ENCODE measurements at places on chromosomes 2 and 18.

- no peak for DNase-seq
Observed at GRCh38 chr2:68060652-68061051, 2.2 kb downstream of the C1D start.

DNA sequence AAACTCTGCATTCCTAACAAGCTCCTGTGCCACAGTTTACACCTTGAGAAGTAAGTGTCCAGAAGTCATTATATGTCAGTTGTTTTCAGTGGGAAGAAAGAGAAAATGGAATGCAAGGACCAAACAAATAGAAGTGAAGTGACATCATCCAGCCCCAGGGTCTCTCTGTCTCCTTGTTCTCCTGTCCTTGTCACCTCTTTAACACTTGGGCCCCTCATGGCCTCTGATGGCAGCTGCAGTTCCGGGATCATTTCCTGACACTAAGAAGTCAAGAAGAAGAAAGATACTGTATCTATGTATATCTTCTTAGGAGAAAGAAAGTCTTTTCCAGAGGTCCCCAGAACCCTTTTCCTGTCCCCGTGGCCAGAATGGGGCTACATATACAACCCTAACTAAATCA lies 2.8 kb upstream of the CFAP221 start:
- no peak for DNase-seq

DNA sequence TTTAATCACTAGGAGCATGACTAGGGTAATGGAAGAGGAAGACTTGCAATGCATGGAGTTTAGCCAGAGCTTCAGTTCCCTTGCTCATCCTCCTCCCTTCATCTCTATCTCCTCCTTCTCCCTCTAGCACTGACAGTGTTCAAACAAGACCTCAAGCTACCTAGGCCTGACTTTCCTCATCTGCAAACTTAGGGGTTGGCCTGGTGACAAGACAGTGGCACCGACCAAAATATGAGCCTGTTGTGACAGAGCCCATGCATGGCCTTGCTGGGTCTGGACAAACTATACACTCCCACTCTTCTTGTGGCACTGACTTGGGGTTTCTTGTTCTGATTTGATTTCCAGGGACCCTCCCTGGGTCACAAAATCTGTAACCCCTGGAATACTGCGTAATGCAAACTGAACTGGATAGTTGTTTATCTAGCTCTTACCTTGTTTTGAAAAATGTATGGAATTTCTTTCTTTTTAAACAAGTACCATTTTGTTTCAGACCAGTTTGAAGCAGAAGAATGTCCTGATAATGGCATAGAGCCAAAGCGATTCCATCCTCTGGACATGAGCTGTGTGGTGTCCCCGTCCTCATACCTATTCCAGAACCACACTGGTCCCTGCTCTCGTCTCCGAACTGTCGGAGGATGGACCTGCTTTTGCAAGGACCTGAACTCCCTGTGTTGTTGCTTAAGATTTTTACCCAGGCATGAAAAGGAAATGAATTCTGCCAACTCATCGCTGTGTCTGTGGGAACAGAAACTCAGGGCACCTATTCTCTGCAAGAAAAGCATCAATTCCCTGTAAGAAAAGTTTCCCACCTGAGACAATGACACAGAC lies 33.4 kb upstream of the PPP4R1 start:
- no peak for DNase-seq

DNA sequence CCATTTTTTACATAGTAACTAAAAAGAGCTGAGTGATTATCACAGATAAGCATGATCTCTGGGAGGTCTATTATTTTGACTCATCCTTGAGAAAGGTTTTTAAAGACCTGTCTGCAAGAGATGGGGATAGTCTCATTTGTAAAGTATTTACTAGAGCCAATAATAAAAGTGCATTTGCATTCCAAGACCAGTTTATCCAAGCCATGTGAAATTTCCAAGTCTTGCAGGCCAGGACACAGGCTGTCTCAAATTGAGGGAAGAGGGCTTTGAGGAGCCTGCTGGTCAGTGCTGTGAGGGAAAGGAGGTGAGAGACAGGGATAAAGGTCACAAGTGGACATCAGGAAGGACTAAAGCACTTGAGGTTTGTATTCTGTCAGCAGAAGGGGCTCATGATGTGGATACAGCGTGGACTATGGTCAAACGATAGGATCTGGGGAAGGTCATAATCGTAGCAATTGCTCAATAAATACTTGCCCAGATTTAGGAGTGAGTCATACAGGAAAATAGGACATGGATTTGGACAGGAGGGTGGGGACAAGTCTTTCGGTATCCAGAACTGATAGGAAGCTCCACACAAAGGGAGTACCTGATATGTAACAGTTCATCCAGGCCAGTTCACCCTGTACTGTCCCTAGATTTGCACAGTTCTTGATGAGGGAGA lies 6.6 kb upstream of the CDH2 start:
- DNase-seq, result no peak

DNA sequence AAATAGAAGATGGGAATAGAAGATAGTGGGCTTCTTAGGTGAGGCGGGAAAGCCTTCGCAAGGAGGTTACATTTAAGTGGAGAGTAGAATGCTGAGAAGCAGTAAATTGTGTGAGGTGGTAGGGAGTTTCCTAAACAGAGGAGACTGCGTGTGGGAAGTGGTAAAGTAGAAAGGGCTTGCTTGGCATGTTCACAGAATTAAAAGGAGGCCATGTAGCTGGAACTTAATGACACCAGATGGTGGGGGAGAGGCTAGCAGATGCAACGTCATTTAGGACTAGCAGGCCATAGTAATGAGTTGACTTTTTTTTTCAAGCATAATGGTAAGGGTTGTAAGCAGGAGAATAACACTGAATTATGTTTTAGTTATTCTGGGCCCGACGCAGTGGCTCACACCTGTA lies 13.0 kb upstream of the RTN4 start:
- DNase-seq, result no peak

- no peak for DNase-seq
Observed at GRCh38 chr2:144078802-144079724, 440.9 kb downstream of the ZEB2 start.

DNA sequence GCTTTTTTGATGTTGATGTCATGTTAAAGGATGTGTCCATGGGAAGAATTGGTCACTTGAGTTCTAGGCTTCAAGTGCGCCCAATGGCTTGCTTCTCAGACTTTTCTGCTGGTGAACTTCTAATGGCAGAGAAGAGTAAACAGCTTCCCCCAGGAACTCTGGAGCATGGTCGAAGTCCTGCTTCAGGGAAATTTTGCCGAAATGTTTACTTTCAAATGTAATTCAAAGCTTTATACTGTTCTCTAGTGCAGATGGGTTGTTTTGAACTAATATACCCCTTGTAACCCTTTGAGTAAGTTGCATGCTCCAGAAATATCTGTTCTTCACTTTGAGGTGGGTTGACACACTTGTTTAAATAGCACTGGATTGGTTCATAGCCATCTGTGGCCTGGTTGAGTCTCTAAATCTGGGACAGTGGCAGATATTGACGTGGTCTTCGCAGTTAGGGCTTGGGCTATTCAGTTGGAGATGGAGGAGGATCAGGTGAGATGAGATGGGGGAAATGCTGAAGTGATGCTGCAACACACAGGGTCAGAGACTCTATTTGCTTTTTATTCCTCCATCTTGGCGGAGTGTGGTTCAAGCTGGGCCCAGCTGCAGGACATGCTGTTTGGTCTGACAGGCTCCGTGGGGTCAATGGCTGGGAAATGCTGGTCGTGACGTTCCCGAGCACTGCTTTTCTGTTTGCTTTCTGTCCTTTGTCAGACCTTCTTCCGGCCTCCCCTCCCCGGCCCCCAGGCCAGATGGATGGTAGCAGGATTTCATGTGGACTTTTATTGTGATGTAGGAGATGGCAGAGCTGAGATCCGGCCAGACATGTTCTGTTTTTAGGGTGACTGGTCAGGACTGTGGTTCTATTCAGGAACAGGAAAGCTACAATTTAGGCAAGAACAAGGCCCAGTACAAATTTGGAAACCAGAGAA lies 35.9 kb downstream of the MYO1B start:
- no peak for DNase-seq

DNA sequence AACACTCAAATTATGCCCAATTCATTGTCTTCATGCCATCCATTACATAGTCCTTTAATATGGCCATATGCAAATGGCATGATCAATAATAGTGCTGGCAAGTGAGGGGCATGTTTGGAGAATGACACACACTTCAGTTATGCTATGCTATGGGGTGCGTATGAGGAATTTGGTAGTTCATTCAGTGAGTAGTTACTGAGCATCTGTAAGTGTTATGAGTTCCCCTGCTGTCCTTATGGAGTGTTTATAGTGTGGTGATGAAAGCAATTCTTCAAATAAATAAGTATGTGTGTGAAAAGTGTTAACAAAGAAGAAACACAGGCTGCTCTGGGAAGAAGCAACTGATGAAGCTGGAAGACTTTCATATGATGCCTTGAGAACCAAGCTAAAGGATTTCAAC lies 383.7 kb upstream of the SLC14A2 start:
- no peak for DNase-seq

DNA sequence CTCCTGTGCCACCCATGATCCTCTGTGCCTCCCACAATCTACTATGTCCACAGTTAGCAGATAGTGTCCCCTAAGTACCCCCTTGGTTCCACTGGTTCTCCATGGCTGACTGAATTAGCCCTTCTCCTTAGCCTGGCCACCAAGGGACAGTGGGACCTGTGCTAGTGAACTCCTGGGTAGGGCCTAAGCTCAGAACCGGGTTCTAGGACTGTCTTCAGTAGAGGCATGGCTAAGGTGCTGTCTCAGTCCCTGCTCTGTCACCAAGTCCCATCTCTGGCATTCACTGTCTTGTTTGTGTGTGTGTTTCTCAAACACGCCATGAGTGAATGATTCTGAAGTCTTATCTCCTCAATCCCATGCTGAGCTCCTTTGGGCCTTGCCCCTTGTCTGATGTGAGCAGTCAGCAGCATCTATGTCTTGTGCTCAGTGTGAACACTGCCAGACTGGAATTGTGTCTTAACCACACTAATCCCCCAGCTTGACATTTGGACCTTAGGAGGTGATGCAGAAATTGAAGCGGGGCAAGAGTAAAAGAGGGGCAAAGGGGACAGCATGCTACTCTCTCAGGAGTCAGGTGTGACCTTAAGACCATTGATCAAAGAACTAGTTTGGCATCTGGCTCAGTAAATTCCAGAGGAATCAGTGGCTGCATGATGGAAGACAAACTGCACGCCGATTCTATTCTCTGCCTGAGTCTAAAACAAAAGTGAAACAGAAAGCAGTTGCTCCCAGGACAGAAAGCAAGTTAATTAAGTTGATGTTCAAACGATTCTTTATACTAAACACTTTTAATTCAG lies 190.5 kb downstream of the ALPK2 start:
- DNase-seq, result no peak

GRCh38 chr18:62479574-62479973 lies 43.3 kb upstream of the ZCCHC2 start:
- no peak for DNase-seq

GRCh38 chr2:41038408-41038807 lies 586.5 kb upstream of the SLC8A1 start:
- no peak for DNase-seq

DNA sequence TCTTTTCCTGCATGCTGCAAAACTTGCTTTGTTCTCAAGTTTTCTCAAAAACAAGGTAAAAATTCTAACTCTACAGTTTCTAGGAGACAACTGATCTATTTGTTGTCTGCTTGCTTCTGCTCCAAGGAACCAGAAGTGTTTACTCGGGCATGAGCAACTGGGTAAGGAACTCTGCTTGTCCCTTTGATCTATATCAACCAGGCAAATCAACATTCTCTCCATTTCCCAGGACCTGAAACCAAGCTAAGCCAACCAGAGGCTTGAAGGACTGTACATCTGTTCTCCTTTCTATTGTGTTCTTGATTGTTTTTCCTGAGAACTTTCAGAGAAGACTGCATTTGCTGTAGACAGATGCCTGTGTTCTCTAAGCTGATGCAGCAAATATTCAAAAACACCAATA lies 335.0 kb upstream of the KCNH7 start:
- no peak for DNase-seq

DNA sequence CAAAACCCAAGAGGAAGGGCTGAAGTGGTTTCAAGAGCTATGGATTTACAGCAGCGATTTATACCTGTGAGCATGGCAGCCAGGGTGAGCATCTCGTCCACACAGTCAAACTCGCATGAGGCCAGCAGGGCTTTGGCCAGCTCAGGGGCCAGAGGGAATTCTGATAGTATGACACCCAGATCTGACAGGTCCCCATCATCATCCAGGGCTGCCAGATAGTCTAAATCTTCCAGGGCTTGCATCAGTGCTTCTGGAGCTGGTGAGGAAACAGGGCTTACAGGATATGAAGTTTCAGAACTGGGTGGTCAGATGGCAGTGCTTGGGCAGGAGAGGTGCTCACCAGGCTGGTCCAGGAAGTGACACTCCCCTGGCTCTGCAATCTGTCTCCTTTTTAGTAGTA lies 3.5 kb downstream of the DQX1 start:
- no peak for DNase-seq

- DNase-seq, result no peak
Observed at GRCh38 chr2:75054296-75054695, 95.9 kb downstream of the POLE4 start.

DNA sequence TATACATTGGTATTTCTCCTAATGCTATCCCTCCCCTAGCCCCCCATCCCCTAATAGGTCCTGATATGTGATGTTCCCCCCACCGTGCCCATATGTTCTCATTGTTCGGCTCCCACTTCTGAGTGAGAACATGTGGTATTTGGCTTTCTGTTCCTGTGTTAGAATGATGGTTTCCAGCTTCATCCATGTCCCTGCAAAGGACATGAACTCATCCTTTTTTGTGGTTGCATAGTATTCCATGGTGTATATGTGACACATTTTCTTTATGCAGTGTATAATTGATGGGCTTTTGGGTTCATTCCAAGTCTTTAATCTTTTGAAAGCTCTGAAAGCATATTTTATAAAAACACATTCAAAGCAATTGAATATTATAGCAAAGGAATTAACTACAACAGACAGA lies 1169.4 kb upstream of the ZEB2 start:
- no peak for DNase-seq

DNA sequence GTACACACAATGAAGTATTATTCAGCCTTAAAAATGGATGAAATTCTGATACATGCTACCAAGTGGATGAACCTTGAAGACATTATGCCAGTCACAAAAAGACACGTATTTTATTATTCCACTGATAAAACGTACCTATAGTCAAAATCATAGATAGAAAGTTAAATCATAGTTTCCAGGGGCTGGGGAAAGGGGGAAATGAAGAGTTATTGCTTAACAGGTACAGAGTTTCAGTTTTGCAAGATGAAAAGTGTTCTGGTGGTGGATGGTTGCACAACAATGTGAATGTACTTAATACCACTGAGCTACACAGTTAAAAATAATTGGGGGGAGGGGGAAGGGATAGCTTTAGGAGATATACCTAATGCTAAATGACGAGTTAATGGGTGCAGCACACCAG lies 279.0 kb upstream of the STON1 start:
- no peak for DNase-seq

DNA sequence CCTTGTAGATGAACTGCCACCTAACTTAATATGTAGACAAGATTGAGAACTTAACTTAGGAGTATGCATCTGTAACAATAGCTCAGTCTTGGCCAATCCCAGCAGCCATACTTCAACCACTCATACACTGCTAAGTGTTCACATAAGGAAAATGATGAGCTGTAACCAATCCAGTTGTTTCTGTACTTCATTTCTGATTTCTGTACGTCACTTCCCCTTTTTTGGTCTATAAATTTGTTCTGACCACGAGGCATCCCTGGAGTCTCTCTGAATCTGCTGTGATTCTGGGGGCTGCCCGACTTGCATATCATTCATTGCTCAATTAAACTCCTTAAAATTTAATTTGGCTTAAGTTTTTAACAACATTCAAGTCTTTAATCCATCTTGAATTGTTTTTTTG lies 6.4 kb downstream of the SH3YL1 start:
- no peak for DNase-seq

- DNase-seq, result peak; percentile 83
Observed at GRCh38 chr2:121489284-121489683, 41.4 kb upstream of the RNU4ATAC start.

- DNase-seq, result no peak
Observed at GRCh38 chr2:231708773-231709635, 679 bp downstream of the PTMA start.

Measured in NCI-H1417 treated with DMSO at 0.1 percent for 48 hours (cell line).